ENCODE measurements at places on chromosomes 2 and 18. TPM values are rescaled to one million over a fixed set of nuclear protein-coding genes. Genes with fewer than 3 reads are reported as not detected.

The RNF149 gene
- 59.2 TPM for total RNA-seq

The HOXD10 gene
- not detected for total RNA-seq

The CTAGE1 gene
- total RNA-seq, result not detected

The NOL4 gene
- total RNA-seq, result not detected

The CRYBA2 gene
- not detected for total RNA-seq

The NEU4 gene
- total RNA-seq, result 9.2 TPM

The KCNG2 gene
- total RNA-seq, result 14.8 TPM

The ITGB6 gene
- total RNA-seq, result not detected

The ZNF385B gene
- not detected for total RNA-seq

The ZSWIM2 gene
- total RNA-seq, result not detected

The UPP2 gene
- not detected for total RNA-seq

The C2orf92 gene
- 5.1 TPM for total RNA-seq

The PRSS56 gene
- not detected for total RNA-seq

The MBP gene
- total RNA-seq, result 47.7 TPM

The GALM gene
- 6.2 TPM for total RNA-seq

The FEV gene
- not detected for total RNA-seq

The SATB2 gene
- not detected for total RNA-seq

The SLC30A3 gene
- under 0.01 TPM for total RNA-seq

The HADHA gene
- total RNA-seq, result 111 TPM

The NCKAP5 gene
- not detected for total RNA-seq
